HL-60 (cell line): ENCODE measurements at places on chromosomes 7 and 10.

DNA sequence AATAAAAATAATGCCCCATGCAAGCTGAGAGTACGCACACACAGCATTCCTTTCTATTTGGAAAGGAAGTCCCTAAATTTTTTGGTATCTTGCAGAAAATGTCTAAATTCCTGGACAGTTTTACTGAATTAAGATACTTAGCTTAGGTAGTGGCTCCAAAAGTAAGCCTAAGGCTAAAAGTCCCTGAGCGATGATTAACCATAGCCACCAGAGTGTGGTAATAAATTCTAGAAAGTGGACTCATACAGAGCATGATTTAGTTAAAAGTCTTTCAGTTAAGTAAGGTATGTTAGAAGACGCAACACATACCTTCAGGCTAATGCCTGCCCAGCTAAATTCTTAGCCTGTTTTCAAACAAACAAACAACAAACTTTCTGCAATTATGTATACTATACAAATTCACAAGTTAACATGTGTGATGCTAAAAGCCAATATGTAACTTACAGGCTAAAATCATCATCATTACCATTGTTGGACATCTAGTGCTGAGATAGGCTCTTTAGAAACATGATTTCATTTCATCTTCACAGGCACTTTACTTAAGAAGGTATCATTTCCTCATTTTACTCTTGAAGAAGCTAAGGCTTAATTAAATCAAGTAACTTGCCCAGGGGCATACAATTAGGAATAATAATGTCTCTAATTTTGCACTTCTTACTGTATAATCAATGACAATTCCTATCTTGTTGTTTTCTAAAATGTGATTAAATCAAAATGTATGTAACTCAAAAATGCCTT, 261.4 kb upstream of the YAE1 start:
- DNase-seq = no peak

DNA sequence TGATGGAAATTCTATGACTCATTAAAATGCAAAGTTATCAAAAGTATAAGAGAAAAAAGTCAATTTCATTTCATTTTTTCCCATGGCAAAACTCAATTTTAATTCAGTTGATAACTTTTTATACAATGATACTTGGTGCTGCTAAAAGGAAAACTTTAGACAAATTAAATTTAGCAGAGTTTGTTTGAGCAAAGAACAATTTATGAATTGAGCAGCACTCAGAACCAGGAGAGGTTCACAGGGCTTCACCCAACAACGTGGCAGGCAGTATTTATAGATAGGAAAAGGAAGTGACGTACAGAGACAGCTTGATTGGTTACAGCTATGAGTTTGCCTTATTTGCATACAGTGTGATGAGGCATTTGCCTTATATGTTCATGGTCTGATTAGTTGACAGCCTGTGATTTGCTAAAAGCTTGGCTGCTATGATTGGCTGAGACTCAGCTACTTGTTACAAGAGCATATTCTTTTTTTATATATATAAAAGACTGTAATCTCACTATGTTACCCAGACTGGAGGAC, 157.2 kb upstream of the CELF2 start:
- no peak for DNase-seq

GRCh38 chr10:64873088-64873487, 1351.9 kb downstream of the REEP3 start:
- no peak for DNase-seq

DNA sequence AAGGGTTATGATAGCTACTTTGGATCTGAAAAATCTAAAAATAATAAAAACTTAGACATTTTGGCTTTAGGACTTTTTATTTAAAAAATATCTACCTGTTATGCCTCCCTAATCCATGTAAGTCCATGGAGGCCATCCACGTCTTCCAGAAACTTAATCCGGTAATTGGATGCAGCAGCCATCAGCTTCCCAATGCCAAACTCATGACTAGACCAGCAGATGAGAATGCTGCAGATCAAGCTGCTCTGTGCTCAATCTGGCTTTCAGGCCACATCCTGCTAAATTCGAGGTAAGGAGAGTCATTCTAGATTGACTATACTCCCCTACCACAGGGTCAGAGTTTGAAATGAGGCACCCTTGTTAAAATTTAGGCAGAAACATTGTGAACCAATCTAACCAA, 168.5 kb upstream of the TCERG1L start:
- no peak for DNase-seq

DNA sequence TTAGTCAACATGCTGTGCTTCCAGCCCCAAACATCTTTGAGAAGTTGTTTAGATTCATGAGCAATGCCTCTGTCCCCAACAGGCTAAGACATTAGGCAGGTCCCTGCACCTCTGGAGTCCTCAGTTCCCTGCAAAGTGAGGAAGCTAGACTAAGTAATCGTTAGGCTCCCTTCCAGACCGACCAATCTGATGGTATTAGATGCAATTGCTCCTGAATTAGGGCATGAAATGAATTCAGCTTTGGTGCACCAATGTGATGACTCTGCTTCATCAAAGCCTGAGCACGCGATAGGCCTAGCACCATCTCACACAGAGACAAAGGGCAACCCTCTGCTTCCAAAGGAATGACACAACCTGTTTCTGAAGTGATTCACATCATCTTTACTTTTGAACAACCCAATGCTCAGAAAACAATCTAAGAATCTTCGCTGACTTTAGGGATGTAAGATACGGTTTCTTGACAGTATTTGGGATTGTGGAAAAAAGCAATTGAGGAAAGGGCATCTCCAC, 723 bp upstream of the TES start:
- DNase-seq = no peak

GRCh38 chr7:45650404-45651394, 76.5 kb downstream of the ADCY1 start:
- no peak for DNase-seq

- no peak for DNase-seq
Measured at GRCh38 chr10:62048919-62049623, 147.6 kb downstream of the ARID5B start.

DNA sequence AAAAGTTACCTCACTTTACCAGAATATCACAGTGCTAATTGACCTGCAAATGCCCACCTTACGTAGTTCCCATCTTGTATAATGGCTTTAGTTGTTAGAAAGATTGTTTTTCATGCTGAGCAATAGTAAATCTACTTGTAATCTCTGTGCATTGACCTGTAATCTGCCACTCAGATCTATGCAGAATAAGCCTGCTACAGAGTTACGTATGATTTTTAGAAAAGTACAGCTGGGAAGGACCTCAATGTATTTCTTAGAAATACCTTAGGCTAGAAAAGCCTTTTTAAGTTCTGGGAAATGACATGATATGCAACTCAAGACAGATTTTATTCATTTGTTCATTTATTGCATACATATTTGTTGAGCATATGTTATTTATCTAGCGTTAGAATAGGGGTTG, 530.9 kb downstream of the SORCS3 start:
- no peak for DNase-seq

- DNase-seq = no peak
Measured at GRCh38 chr7:156560075-156560474, 80.5 kb upstream of the RNF32 start.

DNA sequence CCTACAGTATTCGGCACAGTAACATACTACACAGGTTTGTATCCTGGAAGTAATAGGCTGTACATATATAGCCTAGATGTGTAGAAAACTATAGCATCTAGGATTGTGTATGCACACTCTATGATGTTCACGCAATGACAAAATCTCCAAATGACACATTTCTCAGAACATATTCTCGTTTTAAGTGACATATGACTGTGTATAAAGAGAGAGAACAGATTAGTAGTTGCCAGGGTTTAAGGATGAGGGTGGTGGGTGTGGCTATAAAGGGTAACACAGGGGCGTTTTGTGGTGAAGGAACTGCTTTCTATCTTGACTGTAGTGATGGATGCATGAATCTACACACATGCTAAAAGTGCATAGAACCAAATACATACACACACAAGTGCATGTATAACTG, 101.2 kb downstream of the ARL4A start:
- DNase-seq = no peak

DNA sequence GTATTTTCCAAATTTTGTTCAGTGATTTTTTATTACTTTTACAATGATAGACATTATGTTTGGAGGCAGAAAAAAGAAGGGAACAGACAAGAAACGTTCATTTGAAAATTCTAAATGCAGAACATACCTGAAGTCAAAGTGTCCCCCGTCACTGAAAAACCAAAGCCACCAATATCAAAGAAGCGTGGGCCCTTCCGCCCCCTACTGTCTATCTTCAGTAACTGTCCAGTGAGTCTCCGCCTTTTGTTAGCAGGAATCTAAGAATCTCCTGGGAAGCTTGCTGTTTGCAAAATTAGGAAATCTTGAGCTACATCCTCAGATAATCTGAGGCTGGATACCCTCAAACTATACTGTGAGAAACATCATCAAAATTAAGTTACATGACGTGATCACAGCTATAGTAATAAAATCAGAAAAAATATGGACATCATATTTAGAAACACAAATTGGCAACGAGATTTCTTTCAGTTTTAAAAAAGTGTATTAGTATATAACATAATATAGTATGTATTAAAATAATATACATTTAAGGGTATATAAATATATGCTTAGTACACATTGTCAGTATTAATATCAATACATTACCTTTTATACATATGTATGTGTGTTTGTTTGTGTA, 169.3 kb upstream of the AKR1E2 start:
- DNase-seq = no peak

GRCh38 chr7:139066315-139066714, 30.5 kb upstream of the ZC3HAV1L start:
- no peak for DNase-seq

DNA sequence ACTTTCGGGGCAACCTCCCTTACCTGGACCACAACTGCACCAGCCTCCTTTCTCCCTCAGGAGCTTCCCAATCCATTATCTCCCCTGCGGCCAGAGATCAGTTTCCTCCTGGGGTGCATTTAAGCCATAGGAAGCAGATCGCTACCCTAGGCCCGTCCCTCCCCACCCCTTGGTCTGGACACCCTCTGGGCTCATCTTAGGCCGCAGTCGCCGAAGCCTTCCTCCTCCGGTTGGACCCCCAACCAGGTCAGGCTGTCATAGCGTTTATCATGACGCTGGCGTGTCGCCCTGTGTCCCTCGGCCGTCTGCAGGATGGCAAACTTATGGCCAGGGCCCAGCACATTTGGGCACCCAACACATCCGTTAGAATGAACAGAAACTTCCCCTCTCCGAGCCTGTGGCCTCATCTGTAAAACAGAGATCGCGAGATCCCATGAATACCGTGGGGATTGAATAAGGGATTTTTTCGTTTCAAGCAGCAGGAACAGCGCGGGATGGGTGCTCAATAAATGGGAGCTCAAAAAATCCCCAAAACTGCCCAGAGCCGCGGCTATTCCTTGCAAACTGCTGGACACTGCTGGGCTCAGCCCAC, 669 bp upstream of the AP5Z1 start:
- DNase-seq = no peak

DNA sequence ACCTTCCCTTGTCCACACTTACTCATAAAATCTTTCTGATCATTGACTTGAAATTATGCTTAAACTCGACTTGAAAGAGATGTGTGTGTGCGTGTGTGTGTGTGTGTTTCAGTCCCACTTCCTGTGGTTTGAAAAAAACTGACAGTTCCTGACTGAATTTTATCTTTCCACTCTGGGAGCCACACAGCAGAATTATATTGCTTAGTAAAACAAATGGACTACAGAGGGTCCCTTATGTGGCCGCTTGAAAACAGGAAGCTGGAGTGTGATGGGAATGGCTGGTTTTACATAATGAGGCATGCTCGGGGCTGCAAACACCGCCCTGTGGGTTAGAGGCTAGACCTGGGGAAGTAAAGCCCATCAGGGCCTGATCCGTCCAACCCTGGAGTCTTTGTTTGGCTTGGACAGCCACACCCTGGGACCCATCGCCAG, 54.8 kb downstream of the LYZL1 start:
- DNase-seq = no peak

DNA sequence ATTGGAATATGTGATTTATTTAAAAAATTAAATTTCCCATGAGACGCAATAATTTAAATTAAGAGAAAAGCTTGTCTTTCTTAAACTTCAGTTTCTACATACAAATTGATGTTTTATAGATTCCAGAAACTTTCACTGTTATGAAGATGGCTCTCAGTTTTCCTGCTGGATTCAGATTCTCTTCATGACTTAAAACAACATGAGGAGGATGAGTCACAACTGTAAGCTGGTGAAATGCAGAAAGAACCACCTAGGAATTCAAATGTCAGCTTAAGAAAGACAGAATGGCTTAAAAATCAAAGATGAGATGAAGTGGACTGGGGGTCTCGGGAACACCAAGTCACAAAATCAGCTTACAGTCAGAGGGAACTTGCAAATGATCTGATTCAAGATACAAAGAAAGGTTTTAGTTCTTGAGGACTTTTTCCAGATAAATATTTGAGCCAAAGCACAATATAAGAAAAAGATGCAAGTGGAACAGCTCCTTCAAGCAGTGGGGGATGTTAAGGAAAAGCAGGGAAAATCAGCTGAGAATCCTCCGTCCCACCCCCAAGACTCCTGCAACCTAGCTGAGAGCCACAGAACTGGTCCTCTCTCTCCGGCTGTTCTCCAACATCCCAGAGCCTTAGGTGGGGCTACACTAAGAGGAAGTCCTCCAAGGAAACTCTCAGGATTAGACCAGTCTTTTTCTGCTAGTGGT, 279.8 kb downstream of the KCNMA1 start:
- DNase-seq = no peak

DNA sequence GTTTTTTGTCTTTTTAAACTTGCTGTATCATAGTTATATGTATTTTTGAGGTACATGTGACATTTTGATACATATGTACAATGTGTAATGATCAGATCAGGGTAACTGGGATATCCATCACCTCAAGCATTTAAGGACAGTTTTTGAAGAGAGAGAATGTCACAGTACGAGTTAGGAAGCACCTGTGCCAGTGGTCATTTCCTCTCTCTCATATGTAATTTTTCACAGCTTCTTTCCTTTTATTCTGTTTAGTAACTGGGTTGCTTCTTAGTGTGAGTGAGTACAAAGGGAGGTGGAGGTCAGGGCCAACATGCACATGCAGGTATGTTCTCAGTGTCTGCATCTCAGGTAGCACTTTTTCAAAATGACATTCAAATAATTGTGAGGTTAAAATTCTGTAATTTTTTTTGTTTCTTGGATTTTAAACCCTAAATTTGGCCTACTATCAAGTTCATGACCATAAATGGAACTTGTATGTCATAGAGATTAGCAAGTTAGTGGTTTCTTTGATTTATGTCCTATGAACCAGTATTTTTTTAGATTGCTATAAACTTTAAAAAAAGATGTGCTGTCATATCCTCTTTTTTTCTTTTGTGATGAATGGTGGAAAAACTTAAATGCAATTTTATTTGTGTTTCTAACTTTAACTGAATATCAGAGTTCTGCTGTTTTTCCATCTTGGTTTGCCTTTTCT, 42.7 kb downstream of the SNX10 start:
- DNase-seq = no peak

DNA sequence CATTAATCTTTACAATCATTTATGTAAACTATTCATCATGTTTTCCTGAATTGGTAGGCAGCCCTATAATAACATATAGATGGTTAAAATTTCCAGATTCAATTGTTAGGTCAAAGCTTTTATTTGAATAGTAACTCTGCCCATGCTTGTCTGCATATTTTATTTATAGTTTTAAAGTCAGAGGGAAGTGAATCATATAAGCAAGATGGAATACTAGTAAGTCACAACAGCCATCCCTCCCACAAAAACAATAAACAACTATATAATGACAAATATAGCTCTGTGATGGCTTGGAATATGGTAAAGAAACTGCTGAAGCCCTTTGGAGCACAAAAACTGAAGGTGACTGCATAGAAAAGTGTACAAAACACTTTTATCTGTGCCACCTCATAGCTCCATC, 156.3 kb upstream of the TMEM106B start:
- no peak for DNase-seq
